ENCODE measurements at places on chromosomes 16 and 17.

GRCh38 chr17:77499699-77500435 is 359.1 kb downstream of the SEC14L1 start:
- no peak for DNase-seq

- no peak for DNase-seq
These were observed 232.1 kb downstream of the C16orf78 start for GRCh38 chr16:49605536-49606254.

DNA sequence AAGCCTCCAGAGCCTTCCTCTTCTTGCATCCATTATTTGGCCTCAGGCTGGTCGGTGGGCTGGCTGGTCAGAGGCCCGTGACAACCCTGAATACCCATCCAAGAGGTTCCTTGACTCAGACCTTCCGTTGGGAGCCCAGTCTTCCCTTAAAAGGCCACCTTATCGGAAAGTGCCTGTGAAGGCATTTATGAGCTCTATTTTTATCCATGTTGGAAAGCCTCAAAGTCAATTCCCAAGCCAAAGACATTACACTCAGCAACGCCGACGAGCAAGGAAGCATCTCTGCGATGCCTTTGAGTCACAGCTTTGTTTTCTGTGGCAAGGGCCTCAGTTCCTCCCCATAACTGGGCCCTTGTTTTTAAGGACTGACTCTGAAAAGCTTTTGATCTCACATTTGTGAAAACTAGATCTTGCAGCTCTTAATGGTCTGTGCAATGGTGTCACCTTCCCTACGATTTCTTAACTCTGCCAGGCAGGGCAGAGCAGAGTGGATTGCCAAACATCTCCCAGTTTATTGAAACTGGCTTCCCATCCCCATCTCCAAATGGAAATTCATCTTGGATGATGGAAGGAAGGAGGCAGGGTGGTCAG is 13.3 kb upstream of the SPOP start:
- no peak for DNase-seq

- DNase-seq: no peak
These were observed 29.2 kb upstream of the MPHOSPH6 start for GRCh38 chr16:82199209-82199608.

DNA sequence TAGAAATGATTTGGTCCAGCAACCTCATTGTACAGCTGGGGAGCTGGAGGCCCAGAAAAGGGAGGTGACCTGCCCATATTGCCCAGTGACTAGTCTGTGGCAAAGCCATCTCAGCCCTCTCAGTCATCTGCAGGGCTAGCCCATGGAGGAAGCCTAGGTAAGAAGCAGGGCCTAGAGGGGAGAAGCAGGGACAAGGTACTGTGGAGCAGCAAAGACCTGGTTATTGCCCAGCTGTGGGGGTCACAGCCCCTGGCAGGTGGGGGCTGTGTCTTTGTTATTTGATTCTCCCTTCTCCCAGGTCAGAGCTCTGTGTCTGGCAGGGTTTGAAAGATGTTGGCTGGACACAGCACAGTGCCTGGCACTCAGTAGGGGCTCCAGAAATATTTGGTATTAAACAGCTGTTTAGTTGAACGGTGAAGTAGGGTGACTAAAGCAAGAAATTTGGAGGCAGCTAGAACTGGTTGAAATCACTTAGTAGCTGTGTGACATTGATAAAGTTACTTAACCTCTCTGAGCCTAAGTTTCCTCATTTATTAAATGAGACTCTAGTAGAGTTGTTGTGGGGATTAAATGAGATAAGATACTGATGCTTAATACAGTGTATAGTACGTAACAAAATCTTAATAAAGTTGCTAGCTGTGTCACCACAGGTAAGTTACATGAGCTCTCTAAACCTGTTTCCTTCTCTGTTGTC is 17.3 kb downstream of the CCR7 start:
- no peak for DNase-seq

- no peak for DNase-seq
These were observed 1.2 kb upstream of the FLYWCH1 start for GRCh38 chr16:2910441-2910969.

- DNase-seq: no peak
These were observed 91.9 kb downstream of the CRISPLD2 start for GRCh38 chr16:84911486-84912216.

DNA sequence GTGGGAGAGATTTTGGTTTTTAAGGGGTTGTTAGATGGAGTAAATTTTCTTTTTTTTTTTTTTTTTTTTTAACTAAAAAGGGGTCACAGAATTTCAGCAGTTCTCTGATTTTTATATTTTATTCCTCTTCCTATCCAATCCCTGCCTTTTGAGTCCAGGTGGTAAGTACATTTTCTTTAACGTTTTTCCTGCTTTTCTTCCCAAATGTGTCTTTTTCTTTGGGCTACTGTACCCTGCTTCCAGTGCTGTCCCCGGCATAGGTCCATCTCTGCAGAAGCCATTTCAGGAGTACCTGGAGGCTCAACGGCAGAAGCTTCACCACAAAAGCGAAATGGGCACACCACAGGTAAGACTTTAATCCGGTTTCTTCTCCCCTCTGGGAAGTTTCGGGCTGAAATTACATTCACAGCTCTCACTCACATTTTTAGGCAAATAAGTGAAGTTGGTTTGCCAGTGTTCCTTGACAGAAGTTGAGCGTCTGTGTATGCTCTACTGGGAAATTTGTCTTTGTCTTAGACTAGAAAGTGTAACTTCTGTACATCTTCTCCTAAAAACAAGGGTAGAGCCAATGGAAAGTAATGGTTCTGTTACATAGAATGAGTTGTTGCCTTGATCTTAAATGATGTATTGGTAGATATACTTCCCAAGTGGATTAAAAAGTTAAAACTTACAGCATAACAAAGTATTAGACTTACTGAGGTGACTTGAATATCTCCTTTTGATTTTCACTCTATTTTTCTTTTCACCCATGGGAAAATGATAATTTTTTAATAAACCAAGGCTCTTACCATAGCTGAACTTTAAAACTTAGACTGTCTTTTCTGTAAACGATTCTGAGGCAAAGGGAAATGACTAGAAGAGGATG is 54.5 kb downstream of the TUBD1 start:
- no peak for DNase-seq

DNA sequence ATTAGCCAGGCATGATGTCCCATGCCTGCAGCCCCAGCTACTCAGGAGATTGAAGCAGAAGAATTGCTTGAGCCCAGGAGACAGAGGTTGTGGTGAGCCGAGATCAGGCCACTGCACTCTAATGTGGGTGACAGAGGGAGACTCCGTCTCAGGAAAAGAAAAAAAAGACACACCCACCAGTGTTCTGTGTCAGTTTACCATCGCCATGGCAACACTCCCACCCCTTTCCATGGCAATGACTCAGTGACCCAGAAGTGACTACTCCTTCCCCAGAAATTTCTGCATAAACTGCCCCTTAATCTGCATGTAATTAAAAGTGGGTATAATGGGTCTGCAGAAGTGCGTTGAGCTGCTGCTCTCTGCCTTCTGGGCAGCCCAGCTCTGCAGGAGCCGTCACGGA is 4.0 kb upstream of the ZC3H18 start:
- no peak for DNase-seq

DNA sequence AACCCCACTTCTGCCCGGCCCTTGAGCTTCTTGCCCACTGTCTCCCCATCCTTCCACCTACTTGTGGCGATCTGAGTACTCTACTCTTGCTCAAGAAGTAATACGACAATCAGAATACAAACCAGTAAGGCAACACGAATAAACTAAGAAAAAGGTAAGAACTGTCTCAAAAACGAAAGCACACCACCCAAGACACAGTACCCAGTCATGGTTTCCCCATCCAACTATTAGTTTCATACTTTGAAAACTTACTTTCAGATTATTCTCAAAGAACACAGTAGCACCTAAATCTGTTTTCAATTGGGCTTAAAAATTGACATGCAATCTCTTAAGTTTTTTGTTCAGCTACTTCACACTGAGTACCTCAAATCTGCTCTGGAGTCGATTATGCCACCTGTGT is 13.9 kb downstream of the GINS2 start:
- no peak for DNase-seq

- DNase-seq: no peak
These were observed 27.2 kb downstream of the MGRN1 start for GRCh38 chr16:4651827-4652226.

Data from HepG2 (cell line).